Calu3 (cell line): ENCODE measurements at places on chromosomes 4 and X.

- no peak for DNase-seq
- no peaks in the 10 kb centered on the region for H3K4me1 ChIP-seq
- H3K27ac ChIP-seq, result no peak overlapping the region
- H3K4me3 ChIP-seq, result no peak overlapping the region
Measured at GRCh38 chr4:84146300-84146959, 352.7 kb downstream of the NKX6-1 start.

DNA sequence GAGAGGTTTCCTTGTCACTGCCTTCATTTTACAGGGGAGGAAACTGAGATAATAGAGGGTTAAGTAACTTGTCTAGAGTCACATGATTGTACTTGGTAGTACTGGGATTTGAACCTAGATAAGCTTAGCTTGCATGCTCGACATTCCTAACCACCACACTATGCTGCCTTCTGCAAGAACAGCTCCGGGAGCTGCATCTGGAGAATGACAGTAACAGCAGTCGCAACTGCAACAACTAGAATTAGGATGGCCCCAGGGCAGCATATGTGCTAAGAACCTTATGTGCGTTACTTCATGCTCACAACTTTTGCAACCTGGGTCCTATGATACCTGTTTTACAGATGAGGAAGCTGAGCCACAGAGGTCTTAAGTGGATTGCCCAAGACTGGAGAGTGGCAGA lies 89.5 kb upstream of the LCORL start:
- no peaks in the 10 kb centered on the region for H3K27me3 ChIP-seq
- no peak overlapping the region for H3K4me3 ChIP-seq
- DNase-seq, result no peak

- no peaks in the 10 kb centered on the region for H3K4me1 ChIP-seq
- H3K36me3 ChIP-seq, result no peaks in the 10 kb centered on the region
- H3K27me3 ChIP-seq, result no peaks in the 10 kb centered on the region
- no peak overlapping the region for H3K4me3 ChIP-seq
- DNase-seq, result no peak
Measured at GRCh38 chr4:137768196-137768595, 235.9 kb upstream of the PCDH18 start.

DNA sequence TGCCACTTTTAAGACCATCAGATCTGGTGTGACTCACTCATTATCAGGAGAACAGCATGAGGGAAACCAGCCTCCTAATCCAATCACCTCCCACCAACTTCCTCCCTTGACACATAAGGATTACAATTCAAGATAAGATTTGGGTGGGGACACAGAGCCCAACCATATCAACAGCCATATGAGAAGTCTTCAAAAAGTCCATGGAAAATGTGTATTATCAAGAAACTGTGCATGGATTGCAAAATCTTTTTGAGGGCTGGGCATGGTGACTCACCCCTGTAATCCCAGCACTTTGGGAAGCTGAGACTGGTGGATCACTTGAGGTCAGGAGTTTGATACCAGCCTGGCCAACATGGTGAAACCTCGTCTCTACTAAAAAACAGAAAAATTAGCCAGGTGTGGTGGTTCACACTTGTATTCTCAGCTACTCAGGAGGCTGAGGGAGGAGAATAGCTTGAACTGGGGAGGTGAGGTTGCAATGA lies 17.8 kb upstream of the RPL39 start:
- H3K27ac ChIP-seq, result no peak overlapping the region
- H3K4me1 ChIP-seq, result no peaks in the 10 kb centered on the region
- no peak overlapping the region for H3K4me3 ChIP-seq
- DNase-seq, result no peak

DNA sequence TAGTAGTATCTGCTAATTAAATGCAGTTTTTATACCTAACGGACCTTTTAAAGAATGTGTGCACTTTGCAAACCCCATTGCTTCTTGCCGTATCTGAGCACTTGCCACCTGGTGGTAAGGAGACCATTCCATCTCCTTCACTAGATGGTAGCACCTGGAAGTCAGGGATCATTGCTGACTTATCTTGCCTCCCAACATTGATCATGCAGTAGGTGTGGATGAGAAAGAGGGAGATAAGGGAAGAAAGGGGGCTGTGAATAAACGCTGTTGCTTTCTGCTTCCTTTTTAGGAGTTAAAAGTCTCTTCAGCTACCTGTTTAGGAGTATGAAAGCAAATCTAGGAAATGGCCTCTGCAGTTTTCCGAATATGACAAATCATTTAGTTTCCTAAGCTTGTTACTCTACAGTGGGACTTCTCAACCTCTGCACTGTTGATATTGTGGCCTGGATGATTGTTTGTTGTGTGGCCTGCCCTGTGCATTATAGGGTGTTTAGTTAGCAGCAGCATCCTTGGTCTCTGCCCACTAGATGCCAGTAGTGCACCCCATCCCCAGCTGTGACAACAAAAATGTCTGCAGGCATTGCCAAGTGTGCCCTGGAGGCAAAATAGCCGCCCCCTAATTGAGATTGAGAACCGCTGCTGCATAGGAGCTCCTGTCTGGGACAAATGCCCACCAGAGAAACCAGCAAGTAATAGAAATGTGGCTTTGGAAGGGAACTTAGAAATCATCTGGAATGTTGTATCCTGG lies 38.8 kb downstream of the GAB1 start:
- H3K27ac ChIP-seq, result no peak overlapping the region
- H3K27me3 ChIP-seq, result no peaks in the 10 kb centered on the region
- peak; percentile 36 for DNase-seq
- no peak overlapping the region for H3K4me3 ChIP-seq
- peaks cover 9% of the 10 kb centered on the region for H3K4me1 ChIP-seq

GRCh38 chr4:147560625-147561024 lies 56.6 kb upstream of the TMEM184C start:
- no peaks in the 10 kb centered on the region for H3K4me1 ChIP-seq
- H3K36me3 ChIP-seq, result no peaks in the 10 kb centered on the region
- H3K27ac ChIP-seq, result no peak overlapping the region
- no peak for DNase-seq

DNA sequence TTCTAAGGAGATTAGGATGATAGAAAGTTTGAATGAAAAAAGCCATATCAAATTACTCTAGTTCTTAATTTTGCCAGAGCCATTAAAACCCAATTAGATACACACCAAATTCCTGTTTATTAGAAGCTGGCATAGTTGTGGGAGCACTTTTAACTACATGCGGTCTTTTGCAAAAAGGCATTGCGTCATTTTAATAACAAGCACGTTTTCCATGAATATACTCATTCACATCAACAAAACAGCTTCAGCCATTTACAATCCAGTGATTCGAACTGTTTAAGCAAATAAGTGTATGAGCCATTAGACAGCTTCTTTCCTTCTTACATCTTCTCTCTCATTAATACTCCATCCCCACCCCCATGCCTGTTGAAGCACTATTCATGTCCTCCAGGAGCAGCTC lies 109.5 kb upstream of the EOLA2 start:
- DNase-seq, result no peak
- no peak overlapping the region for H3K27ac ChIP-seq
- H3K4me1 ChIP-seq, result peaks cover 26% of the 10 kb centered on the region
- no peaks in the 10 kb centered on the region for H3K27me3 ChIP-seq
- no peaks in the 10 kb centered on the region for H3K36me3 ChIP-seq

DNA sequence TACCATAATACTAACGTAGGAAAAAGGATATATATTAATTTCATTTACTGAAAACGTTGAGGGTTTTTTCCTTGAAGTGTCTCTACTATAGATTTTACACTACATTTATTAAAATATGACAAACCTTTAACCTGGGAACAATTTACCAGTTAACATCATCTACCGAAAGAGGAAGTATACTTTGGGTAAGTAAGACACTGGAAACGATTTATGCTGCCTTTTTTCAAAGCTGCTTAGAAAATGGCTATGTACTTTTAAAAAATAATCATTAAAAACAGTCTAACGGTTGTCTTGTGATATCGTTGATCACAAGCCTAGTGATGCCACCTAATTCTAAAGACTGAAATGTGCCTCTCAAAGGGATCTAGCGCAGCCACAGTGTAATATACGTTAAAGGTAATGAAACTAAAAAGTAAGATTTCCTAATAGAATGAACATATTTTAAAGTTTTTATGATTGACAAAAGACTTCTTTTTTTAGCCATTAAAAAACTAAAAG lies 50.4 kb downstream of the STX18 start:
- peaks cover 16% of the 10 kb centered on the region for H3K4me1 ChIP-seq
- no peak overlapping the region for H3K27ac ChIP-seq
- no peaks in the 10 kb centered on the region for H3K27me3 ChIP-seq
- no peak for DNase-seq

GRCh38 chr4:176635372-176636261 lies 157.1 kb downstream of the VEGFC start:
- no peak for DNase-seq
- no peak overlapping the region for H3K4me3 ChIP-seq
- no peaks in the 10 kb centered on the region for H3K36me3 ChIP-seq
- H3K27me3 ChIP-seq, result no peaks in the 10 kb centered on the region
- peaks cover 16% of the 10 kb centered on the region for H3K4me1 ChIP-seq

DNA sequence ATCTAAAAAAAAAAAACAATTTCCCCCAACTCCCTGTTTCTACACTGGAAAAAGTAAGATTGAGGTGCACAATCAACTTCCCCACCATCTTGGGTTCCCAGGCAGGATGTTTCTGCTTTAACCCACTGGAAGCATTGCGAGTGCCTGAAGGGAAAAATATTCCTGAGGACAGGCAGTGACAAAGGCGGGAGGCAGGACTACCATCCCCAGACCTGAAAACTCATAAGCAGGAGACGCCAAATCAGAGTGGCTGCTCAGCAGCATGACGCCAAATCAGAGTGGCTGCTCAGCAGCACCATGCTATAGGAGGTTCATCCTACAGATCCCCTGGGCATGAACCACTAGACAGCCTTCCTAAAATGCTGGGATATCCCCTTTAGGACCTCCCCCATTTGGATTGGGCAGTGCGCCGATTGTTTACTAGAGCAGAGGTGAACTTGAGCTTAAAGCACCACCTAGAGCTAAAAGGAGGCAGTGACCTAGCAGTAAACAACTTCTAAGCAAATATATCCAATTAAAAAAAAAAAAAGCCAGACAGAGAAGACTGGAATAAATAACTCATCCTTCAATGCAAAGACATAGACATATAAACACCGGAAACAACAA lies 35.0 kb upstream of the GK start:
- no peak overlapping the region for H3K27ac ChIP-seq
- no peaks in the 10 kb centered on the region for H3K4me1 ChIP-seq
- DNase-seq, result peak; percentile 1
- H3K4me3 ChIP-seq, result no peak overlapping the region
- no peaks in the 10 kb centered on the region for H3K36me3 ChIP-seq

- no peak overlapping the region for H3K27ac ChIP-seq
- H3K27me3 ChIP-seq, result peaks cover 8% of the 10 kb centered on the region
- H3K4me3 ChIP-seq, result no peak overlapping the region
- H3K4me1 ChIP-seq, result no peaks in the 10 kb centered on the region
Measured at GRCh38 chr4:47713129-47713834, 124.6 kb downstream of the CORIN start.

- H3K4me3 ChIP-seq, result no peak overlapping the region
- H3K27me3 ChIP-seq, result no peaks in the 10 kb centered on the region
- DNase-seq, result no peak
Measured at GRCh38 chrX:150086371-150086770, 148.1 kb upstream of the EOLA2 start.

DNA sequence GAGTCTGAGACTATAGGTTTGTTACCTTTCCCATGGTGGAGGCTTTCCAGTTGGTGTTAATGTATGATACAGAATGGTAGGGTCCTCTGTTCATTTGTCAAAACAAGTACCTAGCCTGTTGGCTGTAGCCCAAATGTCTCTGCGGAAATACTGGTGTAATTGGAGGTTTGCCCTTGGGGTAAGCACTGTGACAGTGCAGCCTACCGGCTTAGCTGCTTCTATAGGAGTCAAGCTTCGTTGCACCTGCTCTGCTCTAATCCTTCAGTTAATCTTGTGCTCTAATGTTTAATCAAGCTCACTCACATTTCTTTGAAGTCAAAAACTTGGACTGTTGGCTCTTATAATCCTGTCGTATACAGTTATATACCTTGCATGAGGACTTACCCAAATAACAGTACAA lies 203.4 kb downstream of the CCNG2 start:
- no peak for DNase-seq
- no peaks in the 10 kb centered on the region for H3K36me3 ChIP-seq
- no peak overlapping the region for H3K27ac ChIP-seq
- H3K27me3 ChIP-seq, result peaks cover 28% of the 10 kb centered on the region
- no peaks in the 10 kb centered on the region for H3K4me1 ChIP-seq

GRCh38 chr4:22739968-22740367 lies 47.2 kb downstream of the GBA3 start:
- H3K27me3 ChIP-seq, result peaks cover 11% of the 10 kb centered on the region
- H3K27ac ChIP-seq, result no peak overlapping the region
- no peak for DNase-seq
- no peak overlapping the region for H3K4me3 ChIP-seq

DNA sequence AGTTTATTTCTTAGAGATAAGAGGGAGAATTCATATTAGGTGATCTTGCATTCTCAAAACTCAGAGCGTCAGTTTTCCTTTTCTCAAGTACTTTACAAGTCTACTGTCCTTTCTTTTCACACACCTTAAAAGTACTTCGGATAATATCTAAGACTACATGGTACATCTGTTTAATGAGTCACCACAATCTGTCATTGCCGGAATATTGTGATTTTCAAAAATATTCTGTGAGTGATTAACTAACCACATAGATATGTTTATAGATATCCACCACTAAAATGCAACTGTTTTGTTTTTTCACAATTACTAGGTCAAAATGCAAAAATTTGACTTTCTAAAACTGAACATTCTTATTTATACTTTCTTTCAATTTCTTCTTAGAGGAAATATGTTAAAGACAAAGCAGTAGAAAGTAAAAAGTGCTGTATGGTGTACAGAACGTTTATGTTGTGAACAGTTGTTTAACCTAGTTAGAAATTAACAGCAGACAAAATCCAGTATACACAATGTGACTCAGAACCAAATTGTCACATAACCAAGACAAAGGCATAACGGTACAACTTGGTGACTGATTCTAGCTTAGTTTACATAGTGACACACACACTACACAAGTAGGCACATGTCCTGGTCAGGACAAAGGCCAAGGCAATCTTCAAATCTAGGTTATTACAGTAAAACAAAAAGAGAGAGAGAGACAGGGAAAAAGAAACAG lies 482.9 kb downstream of the NAF1 start:
- H3K36me3 ChIP-seq, result no peaks in the 10 kb centered on the region
- H3K27me3 ChIP-seq, result no peaks in the 10 kb centered on the region
- peaks cover 16% of the 10 kb centered on the region for H3K4me1 ChIP-seq

- DNase-seq, result no peak
- H3K4me1 ChIP-seq, result peaks cover 7% of the 10 kb centered on the region
- H3K4me3 ChIP-seq, result no peak overlapping the region
- H3K27ac ChIP-seq, result no peak overlapping the region
Measured at GRCh38 chrX:41064018-41064417, 21.2 kb upstream of the USP9X start.

DNA sequence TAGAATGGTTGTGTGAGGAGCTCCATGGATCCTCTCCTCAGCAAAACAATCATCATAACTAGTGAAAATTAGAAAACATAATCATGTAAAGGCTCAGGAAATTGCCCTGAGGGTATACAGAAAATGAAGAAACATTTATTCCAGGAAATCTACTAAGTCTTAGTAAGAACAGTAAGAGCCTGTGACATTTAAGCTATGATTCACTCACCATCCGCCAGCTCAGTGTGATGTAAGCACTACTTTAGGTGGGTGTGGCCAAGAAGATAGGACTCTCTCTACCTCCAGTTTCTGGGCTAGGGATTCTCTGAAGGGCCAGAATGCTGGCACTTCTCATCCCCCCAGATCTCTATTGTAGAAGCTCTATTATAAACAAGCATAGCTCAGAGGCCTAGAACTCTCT lies 147.5 kb downstream of the DLG3 start:
- H3K36me3 ChIP-seq, result no peaks in the 10 kb centered on the region
- peak; percentile 20 for DNase-seq
- H3K4me3 ChIP-seq, result no peak overlapping the region
- H3K4me1 ChIP-seq, result no peaks in the 10 kb centered on the region
- H3K27me3 ChIP-seq, result no peaks in the 10 kb centered on the region
- H3K27ac ChIP-seq, result no peak overlapping the region
